ENCODE measurements at places on chromosomes 5 and 9.

- DNase-seq, result no peak
These were observed 75.4 kb downstream of the TEX10 start for GRCh38 chr9:100277166-100277979.

- no peak for DNase-seq
These were observed 175.7 kb upstream of the PRLR start for GRCh38 chr5:35405938-35406337.

GRCh38 chr9:93456504-93456903 is 3.1 kb upstream of the FAM120AOS start:
- no peak for DNase-seq

- DNase-seq, result no peak
These were observed 220.5 kb downstream of the GDNF start for GRCh38 chr5:37619353-37619752.

DNA sequence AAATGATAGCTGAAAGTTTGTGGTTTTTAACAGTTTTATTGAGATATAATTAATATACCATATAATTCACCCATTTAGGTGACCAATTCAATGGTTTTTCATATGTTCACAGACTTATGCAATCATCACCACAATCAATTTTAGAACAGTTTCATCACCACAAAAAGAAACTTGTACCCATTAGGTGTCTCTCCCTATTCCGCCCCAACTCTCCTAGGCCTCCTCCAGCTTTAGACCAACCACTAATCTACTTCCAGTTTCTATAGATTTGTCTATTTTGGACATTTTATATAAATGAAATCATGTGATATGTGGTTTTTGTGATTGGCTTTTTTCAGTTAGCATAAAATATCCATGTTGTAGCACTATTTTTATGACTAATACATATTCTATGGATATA is 38.6 kb downstream of the YTHDC2 start:
- DNase-seq, result no peak

GRCh38 chr5:64269164-64269563 is 103.5 kb downstream of the RNF180 start:
- no peak for DNase-seq

GRCh38 chr5:1227667-1228066 is 2.5 kb downstream of the SLC6A18 start:
- peak; percentile 95 for DNase-seq

- DNase-seq, result no peak
These were observed 29.5 kb downstream of the HAVCR1 start for GRCh38 chr5:157029457-157029856.

DNA sequence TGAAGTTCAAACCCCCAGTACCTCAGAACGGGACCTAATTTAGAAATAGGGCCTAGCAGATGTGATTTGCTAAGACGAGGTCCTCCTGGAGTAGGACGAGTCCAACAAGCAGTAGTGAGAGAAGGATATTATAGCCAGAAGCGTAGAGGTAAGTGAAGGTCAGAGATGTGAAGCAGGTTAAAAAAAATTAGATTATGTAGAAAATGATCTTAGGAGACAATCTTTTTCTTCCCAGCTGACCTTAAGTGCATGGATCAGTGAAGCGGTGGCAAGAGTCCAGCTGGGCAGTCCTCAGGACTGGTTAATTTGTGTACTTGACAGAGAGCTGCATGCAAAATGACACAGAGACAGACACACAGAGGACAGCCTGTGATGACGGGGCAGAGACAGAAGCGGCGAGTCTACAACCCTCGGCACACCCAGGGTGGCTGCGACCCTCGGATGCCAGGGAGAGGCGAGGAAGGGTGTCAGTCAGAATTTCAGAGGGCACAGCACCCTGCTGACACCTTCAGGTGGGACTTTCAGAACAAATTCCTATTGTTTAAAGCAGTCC is 131.4 kb upstream of the IRX4 start:
- DNase-seq, result no peak
